ENCODE measurements at places on chromosomes 16 and 17. TPM values are rescaled to one million over a fixed set of nuclear protein-coding genes. Genes with fewer than 3 reads are reported as not detected.

ITGAD gene
- total RNA-seq = not detected

LAT gene
- 4.2 TPM for total RNA-seq

CHD9NB gene
- 0.13 TPM for total RNA-seq

FOXN1 gene
- total RNA-seq = not detected

RNF43 gene
- 2.7 TPM for total RNA-seq

CD300A gene
- 0.44 TPM for total RNA-seq

CCDC92B gene
- not detected for total RNA-seq

KRTAP9-9 gene
- total RNA-seq = not detected

UQCRC2 gene
- total RNA-seq = 319 TPM

METTL22 gene
- 20.6 TPM for total RNA-seq

MYH8 gene
- total RNA-seq = not detected

RHBDL1 gene
- total RNA-seq = 3.6 TPM

All from K562 (cell line).